T-helper 2 cell treated with Interferon-gamma antibody and Interleukin-4, amounts not matched to agents 100 ng/mL and 5 ng/mL, for 36 hours (primary cell): ENCODE measurements at places on chromosomes 6 and 20. TPM values are rescaled to one million over a fixed set of nuclear protein-coding genes. Genes with fewer than 3 reads are reported as not detected.

The EYA2 gene
- total RNA-seq, result 0.11 TPM in 1 of 2 replicates, not detected in the other

The ASIP gene
- not detected in 2 replicates for total RNA-seq

The SIRPB2 gene
- total RNA-seq, result not detected in 2 replicates

The RIPOR3 gene
- not detected in 2 replicates for total RNA-seq

The MED20 gene
- 19.4 and 24.1 TPM in 2 replicates for total RNA-seq

The CCN2 gene
- total RNA-seq, result not detected in 2 replicates

The C20orf204 gene
- 4.9 and 5.3 TPM in 2 replicates for total RNA-seq

The DNPH1 gene
- 43.9 and 45.7 TPM in 2 replicates for total RNA-seq
